ENCODE measurements at places on chromosomes 2 and 18.

GRCh38 chr18:62450546-62451410 lies 72.0 kb upstream of the ZCCHC2 start:
- no peak for DNase-seq

- DNase-seq = no peak
Measured at GRCh38 chr2:44562737-44563136, 201.0 kb downstream of the CAMKMT start.

- DNase-seq = no peak
Measured at GRCh38 chr2:144567745-144568144, 47.8 kb upstream of the ZEB2 start.

DNA sequence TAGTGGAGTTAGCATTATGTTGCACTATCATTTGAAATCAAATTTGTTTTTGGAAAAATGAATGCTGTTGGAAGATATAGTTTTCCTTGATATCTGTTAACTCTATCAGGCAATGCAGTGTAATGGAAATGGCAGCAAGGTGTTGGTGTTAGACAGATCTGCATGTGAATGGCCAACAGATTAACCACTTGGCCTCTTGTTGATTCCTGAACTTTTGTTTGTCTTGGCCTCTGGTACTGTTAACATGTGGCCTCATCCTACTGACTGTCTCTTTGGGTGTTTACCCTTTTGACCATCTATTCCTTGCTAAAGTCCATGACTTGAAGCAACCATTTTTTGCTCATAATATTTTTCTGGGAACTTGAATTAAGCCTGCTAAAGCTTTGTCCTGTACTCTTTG lies 110.2 kb upstream of the CDH2 start:
- DNase-seq = no peak

GRCh38 chr2:223860809-223861738 lies 23.7 kb upstream of the AP1S3 start:
- no peak for DNase-seq

GRCh38 chr2:154032220-154032619 lies 160.5 kb downstream of the GALNT13 start:
- no peak for DNase-seq

DNA sequence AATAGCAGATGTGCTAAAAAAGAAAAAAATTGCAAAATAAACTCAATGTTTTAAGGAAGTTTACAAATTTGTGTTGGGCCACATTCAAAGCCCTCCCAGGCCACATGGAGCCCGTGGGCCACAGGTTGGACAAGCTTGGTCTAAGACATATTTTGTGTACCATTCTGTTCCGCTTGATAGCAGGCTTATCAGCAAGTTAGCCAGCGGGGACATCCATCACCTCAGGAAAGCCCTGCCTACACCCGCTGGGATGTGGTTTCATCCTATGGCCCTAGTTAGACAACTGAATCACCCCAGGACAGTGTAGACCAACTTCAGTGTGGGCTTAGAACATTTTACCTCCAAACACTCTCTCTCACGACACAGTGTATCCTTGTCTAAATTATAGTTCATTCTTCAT lies 32.6 kb downstream of the CD8B2 start:
- no peak for DNase-seq

GRCh38 chr2:8134985-8135682 lies 546.7 kb upstream of the ID2 start:
- DNase-seq = no peak

GRCh38 chr2:118077636-118078247 lies 10.5 kb upstream of the INSIG2 start:
- DNase-seq = no peak

DNA sequence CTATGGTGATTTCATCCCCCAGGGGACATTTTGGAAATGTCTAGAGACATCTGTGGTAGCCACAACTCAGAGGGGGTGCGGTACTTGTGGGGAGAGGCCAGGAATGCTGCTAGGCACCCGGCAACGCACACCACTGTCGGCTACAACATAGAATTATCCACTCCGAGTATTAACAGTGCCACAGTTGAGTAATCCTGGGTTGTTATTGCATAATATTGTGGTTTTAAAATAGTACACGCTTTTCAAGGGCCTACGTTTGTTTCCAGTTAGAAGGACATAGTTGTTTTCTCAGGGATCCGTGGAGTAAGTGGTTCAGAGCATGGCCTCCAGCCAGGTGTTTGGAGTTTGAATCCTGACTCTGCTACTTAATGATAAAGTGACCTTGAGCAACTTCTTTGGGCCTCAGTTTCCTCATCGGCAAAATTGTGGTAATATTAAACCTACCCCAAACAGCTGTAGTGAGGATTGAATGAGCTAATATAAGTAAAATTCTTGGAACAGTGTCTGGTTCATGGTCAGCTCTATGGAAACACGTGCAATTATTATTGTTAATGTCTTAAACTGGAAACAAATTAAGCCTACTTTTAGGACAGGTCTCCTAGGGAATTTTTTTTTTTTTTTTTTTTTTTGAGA lies 24.5 kb downstream of the CYP27A1 start:
- no peak for DNase-seq

GRCh38 chr2:199662255-199662654 lies 188.7 kb downstream of the FTCDNL1 start:
- DNase-seq = no peak

DNA sequence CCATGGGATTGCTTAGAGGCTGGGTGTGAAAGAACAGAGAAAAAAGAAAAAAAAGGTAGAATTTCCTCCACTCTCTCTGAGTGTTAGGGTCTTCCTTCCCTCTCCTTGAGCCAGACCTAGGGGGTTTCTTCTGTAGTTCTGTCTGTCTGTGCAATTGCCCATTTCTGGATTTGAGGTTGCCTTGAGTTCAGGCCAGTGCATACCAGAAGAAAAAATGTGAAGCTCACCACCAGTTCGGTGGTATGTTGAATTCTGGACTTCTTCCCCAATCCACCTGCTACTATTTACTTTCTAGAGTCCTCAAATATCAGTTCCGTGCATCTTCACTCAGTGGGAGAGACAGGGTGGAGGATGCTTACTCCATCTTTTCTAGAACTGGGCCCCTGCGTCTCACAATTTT lies 15.3 kb upstream of the SELENOI start:
- DNase-seq = no peak

DNA sequence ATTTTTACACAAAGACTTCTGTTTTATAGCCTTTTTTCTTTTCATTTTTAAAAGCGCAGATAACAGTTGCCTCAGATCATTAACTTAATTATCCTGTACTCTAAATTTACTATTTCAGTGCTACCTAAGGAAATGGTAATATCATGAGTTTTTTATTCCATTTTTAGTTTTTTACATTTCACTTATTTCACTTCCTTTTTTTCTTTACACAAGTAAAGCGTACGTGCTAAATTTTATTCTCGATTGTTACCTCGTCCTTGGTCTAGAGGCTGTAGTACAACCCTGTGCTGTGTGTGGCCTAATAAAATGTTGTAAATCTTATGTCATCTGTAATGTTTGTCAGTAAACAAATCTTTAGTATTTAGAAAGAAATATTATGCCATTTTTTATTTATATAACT lies 49.2 kb downstream of the CRIM1 start:
- DNase-seq = no peak

- no peak for DNase-seq
Measured at GRCh38 chr2:9769171-9770005, 73.9 kb upstream of the TAF1B start.

DNA sequence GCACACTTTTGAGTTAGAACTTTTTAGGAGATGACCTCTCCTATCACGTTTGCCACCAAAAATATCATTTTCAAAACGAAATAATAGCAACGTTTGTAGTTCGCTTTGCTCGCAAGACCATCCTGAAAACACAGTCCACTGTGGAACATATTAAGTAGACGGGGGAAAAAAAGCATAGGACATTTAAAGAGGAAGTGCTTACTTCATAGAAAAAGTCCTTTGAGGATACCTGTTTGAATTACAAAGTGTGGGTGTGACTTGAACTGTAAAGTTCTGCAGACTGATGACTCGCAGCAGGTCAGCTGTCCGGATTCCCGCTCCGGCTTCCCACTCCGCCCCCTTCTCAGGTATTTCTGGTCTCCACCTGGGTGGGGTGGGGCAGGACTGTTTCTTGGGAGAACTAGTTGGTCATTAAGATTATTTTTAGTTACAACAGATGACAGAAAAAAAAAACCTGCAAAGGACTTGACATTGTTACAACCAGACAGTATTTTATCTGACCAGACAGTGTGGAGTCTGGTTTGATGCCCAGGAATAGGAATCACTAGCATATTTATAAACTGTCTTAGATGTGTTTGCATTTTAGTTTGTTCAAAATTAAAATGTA lies 13.3 kb downstream of the CNOT11 start:
- no peak for DNase-seq

GRCh38 chr18:35331367-35332087 lies 12.7 kb downstream of the ZNF24 start:
- no peak for DNase-seq

GRCh38 chr2:162636206-162636728 lies 202.3 kb downstream of the KCNH7 start:
- DNase-seq = no peak

- no peak for DNase-seq
Measured at GRCh38 chr18:48216639-48217257, 192.4 kb downstream of the ZBTB7C start.

GRCh38 chr2:74457129-74457548 lies 1.1 kb upstream of the WBP1 start:
- DNase-seq = no peak

DNA sequence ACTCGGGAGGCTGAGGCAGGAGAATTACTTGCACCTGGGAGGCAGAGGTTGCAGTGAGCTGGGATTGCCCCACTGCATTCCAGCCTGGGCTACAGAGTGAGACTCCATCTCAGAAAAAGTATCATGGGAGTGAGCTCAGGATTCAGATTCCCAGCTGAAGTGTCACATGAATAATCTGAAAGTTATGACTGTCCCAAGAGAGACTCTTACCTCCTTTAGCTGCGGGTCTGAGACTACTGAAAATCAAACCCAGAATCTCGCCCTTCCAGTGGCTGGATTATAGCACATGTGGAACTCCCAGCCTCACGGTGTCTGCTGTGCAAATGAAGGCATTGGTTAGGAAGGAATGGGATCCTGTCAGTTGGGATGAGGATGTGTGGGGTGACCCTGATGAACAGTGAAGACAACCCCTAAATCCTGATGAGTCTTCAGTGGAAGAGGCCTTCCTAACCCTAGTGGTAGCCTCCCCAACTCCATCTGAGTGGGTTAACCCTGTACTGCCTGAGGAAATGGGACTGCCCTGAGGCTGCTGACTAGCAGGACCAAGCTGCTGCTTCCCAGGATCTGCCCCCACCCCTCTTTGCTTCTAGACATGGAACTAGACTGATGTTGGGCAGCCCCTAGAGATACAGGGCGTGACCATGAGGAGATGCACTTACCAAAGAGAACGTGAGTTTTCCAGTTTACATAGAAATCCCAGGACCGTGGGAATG lies 16.5 kb downstream of the BOK start:
- no peak for DNase-seq

DNA sequence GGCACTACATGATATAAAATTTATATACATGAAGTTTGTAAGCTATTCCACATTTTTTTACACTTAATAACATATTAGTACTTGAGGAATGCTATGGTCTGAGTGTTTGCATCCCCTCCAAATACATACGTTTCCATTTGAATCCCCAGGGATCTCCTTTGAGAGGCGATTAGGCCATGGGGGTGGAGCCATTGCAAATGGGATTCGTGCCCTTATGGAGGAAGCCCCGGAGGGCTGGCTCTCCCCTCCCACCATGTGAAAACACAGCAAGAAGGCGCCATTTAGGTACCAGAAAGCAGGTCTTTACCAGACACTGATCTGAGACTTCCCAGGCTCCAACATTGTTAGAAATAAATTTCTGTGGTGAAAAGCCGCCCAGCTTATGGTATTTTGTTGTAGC lies 20.8 kb upstream of the MBP start:
- no peak for DNase-seq

DNA sequence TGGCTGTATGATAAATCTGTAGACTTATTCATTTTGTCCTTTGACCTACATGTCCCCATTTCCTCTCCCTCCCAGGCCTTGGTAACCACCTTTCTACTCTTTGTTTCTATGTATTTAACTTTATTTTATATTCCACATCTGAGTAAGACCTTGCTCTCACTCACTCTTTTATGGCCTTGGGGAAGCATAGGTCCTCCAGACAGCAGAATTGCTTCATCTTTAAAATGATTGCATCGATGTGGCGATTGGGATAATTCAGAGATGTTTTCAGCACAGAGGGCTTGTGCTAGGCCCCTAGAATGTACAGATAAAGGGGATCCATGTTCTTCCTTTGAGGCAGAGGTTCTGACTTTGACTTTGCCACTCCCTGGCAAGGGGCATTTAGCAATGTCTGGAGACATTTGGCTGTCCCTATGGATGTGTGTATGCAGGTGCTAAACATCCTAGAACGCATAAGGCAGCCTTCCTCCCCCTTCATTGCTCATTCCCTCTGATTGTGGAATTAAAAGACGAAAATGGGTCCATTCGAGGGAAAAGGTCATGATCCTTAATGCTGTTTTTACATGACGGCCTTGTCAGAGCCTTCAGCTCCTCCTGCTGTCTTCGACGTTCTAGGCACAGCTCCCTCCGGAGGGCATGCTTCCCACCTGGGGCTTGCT lies 1.2 kb upstream of the GPR39 start:
- DNase-seq = no peak

DNA sequence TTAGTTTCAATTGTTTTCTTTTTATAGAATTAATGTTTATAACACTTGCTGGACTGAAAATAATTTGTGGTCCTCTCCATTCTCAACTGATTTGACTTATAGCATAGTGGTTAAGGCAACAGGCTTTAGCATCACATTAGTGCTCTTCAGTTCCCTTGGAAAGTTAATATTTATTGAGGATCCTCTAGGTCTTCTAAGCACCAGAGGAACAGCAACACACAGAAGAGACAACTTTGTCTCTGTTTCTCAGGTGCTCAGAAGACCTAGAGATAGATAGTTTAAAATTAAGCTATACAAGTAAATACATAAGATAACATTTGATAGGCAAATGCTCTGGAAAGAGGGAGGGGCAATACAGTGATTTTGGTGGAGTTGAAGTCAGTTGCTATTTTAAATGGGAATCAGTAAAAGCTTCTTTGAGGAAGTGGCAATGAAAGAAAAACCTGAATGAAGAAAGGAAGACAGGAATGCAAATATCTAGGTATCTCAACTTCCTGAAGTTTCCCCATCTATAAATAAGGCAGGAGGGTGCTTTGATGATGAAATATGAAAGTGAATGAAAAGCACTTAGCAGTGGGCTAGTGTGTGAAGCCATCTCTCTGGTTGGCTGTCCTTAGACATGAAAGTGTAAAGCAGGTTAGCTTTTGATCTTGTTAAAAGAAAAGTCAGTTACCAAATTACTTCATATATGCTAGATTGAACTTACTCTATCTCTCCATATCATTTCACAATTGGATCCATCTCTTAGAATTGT lies 7.9 kb downstream of the NEUROD1 start:
- DNase-seq = no peak
